ENCODE measurements at places on chromosomes 2 and 18.

- no peak for DNase-seq
These were observed 111.5 kb upstream of the ZNF236 start for GRCh38 chr18:76710646-76711520.

DNA sequence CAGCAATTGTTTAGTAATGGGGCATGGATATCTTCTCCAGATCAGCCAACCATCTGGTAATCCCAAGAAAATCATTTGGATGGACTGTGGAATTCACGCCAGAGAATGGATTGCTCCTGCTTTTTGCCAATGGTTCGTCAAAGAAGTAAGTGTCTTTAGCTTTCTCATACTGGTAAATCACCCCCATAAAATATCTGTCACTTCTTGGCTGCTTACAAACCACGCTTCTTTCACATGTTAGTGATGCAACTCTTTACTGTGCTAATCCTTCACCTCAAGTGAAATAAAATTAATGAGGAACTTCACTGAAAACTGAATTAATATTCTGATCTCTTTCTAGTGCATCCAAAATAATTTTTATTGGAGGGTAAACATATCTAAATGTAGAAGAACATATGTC lies 18.9 kb downstream of the CPO start:
- DNase-seq = no peak

DNA sequence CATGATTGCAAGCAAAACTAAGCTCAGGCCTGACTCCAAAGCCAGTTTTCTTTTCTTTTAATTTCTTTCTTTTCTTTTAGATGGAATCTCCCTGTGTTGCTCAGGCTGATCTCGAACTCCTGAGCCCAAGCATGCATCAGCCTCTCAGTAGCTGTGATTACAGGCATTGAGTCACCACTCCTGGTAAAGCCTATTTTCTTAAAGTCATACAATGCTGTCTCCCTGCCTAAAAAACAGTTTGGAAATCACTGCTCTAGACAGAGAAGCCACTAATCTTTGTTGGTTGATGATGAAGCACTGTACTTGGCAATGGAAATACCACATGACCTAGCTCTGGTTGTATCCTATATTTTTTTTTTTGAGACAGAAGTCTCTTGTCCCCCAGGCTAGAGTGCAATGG lies 33.1 kb upstream of the ZNF532 start:
- DNase-seq = peak; percentile 72

GRCh38 chr18:76994086-76994654 lies 138.4 kb downstream of the MBP start:
- no peak for DNase-seq

DNA sequence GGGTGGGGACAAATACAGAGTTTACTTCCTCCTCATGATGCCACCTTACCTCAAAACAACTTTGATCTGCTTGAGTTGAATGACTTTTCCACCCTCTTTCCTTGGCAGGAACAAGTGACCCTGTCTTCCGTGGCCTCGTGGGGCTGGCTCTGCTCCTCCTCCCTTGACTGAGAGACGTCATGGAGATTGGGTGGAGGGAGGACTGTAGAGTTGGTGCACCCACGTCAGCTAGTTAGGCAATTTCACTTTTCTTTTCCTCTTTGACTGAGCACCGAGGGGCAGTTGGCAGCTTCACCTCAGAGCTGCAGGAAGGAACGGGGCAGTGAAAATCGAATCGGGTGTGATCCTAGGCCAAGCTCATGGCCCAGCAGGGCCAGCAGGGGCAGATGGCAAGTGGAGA lies at the start of gene SP140:
Gene SP140 (plus strand): TSS at position 251 of the 400 bp plus-strand sequence. CDS start 109 bp downstream, at position 360.
- DNase-seq = no peak

DNA sequence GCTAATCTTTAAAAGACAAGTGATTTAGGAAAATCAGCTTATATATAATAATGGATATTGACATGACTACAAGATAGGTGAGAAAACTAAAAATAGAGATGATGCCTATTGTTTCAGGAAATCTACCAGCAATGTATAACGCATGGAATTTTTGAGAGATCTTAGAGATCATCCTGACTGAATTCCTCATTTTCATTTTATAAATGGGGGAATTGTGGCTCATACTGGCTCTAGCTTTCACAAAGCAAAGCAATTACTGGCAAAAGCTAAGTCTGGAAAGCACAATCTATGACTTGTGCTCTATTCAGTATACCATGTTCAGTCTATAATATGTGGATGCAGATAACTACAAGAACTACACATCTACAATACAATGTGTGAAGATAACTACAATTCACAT lies 51.9 kb upstream of the FANCL start:
- DNase-seq = no peak

DNA sequence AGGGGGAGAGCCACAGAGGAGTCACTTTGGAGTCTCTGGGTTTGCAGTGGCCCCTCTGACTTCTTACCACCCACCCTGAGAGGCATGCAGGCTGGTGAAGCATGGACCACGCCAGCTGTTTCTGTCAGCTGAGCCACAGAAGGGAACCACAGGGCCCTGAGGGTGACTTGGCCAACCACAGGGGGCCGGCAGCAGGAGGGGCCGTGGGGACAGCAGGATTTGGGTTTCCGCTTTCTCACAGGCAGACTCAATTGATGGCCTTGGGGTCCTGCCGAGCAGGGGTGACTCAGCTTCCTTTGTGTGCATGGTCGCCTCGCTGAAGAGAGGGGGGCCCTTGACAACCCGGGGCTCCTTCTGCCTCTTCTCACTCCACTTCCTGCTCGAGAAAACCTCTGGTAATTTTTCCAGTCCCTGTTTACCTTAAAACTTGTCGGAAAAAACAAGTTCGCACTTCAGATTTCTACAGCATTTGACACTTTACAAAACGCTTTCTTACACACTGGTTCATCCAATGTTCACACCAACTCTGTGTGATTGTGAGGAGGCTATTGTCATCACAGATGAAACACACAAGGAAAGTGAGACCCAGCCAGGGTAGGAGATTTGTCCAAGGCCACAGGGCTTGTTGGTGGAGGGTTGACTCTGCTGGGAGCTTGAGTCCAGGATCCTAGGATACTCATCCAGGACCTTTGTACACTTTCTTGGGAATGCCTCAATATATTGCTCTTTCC lies 311.2 kb downstream of the LPIN1 start:
- no peak for DNase-seq

DNA sequence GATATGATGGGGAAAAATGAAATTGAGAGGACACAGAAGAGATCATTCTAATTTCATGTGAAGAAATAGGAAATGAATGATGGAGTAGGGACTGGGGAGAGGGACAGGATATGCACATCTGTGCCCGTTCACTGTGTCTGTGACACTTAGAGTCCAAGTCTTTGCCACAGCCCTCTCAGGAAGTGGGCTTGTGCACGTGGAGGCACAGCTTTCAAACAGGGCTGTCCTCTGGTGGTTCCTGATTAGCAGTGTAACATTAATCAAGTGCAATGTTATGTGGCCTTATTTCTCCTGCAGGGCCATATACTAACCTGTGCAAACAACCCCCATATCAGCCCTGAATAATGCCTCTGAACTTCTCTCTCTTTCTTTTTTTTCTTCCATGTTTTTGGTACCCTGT lies 312.2 kb upstream of the FAM98A start:
- no peak for DNase-seq

DNA sequence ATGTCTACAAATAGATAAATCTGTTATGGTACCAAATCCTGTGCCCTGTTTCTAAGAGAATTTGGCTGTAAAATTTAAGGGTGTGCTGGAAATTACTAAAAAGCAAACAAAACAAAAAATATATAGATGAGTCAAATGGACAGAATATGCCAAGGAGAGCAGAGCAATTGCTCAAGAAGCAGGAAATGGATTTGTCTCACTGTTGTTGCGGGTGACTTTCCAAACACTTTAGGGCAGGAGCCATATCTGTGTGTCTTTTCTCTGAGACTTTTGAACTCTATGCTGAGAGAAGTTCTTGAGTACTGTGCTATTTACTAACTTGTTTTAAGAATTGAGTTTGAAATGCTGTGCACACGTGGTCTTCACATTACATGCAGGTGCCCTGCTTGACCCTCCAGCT lies 221.7 kb downstream of the PHLPP1 start:
- peak; percentile 17 for DNase-seq

DNA sequence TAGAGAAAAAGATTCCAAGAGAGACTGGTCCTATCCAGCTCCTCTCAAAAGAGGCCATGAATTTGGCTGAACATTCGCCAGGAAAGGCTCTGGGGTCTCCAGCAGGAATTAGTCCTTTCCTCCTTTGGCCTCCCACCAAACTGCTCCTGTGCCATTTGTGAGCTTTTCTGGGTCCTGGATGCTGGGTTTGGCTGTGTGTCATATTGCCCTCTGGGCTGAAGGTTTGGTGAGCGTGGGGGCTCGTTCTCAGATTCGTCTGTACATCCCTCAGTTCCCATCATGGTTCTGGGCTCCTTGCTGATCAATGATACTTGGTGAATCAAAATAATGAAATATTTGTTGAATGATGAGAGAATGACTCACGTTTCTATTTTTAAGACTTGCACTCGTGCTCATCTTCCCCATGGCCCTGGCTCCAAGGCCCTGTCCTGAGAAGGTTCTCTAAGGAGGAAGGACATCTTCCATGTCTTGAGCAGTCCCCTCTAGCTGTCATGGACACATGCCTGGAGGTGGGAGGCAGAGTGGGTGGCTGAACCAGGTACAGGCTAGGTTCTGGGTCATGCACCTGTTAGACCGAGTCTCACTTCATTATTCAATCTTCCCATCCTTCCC lies 47.8 kb upstream of the RHOB start:
- peak; percentile 44 for DNase-seq

GRCh38 chr2:120404274-120404673 lies 58.3 kb downstream of the INHBB start:
- no peak for DNase-seq

- peak; percentile 18 for DNase-seq
These were observed 3.7 kb downstream of the MEX3C start for GRCh38 chr18:51193621-51194287.

GRCh38 chr2:24690524-24690923 lies 102.7 kb downstream of the PTRHD1 start:
- DNase-seq = no peak

DNA sequence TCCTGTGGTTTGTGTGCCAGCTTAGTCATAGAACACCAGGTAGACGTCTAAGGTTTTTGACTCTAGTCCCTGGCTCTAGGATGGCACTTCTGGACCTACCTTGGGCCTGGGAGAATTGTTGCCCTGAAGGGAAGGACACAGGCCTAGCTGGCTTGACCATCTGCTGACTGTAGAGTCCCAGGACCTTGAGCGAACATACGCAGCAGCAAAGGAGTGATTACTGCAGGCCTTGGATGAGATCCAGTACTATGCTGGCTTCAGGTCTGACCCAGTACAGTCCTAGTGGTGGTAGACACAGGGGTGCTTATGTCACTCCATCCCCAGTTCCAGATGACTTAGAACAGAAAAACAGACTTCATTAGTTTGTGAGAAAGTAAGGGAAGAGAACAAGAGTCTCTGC lies 37.7 kb downstream of the ST8SIA3 start:
- no peak for DNase-seq

GRCh38 chr18:13441736-13442135 lies 223.2 kb downstream of the LDLRAD4 start:
- no peak for DNase-seq

DNA sequence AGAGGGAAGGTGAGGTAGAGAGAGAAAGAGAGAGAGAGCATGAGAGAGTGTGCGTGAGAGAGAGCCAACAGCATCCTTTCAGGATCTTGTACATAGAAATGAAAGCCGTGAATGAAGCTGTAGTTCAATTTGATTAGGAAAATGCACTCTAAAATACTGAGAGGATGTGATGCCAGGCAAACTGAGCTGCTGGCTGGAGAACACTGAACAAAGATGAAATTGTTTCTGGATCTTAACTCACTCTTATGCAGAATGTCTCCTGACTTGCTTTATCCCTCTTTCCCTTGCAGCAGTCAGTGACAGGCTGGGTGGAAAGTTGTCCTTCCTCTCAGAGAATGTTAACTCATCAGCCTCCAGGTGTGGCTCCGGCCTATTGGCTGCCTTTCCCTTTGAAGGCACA lies 10.7 kb downstream of the LYPD1 start:
- no peak for DNase-seq

DNA sequence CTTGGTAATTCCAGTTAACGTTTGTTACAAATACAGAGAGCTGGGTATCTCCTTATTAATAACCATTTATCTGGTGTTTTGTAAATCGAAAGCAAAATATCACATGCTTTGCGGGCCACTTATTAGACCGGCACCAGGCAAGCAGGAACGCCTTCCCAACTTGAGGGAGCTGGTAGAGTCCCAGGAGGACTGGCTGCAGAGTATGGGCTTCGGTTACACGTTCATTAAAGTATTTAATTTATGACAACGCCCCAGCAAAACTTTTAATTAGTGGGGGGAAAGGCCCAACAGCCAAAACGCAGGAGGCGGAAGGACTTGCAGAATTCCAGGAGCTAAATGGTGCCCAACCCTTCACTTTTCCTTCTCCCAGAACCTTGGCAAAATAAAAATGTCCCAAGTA lies 3.7 kb downstream of the SMAD7 start:
- no peak for DNase-seq

GRCh38 chr2:222592176-222592575 lies 63.7 kb downstream of the FARSB start:
- no peak for DNase-seq

DNA sequence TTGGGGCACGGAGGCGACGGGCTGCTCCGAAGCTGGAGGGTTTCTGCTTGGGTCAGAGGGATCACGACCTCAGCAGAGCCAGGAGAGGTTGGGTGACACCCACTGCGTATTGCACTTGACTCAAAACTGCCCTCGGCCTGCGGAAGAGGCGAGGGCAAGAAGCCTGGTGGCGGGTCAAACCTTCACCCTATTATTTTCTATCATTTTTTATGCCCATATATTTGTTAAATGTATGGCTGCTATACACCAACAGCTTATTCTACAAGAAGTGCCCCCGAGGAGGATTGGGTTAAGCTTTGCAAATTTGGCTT lies 12.6 kb upstream of the SATB2 start:
- DNase-seq = no peak

DNA sequence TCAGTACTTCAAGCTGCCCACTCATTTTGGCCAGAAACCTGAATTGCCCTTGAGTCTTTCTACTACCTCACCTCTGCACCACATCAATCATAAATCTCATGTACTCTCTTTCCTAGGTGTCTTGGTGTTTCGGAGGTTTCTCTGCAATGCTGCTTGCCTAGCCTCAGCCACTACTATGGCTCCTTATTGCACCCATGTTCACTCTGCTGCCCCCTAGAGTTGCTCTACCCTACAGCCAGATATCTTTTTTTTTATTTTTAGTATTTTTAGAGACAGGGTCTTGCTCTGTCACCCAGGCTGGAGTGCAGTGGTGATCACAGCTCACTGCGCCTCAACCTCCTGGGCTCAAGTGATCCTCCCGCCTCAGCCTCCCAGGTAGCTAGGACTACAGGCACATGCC lies 413.0 kb downstream of the PTPRM start:
- DNase-seq = no peak

DNA sequence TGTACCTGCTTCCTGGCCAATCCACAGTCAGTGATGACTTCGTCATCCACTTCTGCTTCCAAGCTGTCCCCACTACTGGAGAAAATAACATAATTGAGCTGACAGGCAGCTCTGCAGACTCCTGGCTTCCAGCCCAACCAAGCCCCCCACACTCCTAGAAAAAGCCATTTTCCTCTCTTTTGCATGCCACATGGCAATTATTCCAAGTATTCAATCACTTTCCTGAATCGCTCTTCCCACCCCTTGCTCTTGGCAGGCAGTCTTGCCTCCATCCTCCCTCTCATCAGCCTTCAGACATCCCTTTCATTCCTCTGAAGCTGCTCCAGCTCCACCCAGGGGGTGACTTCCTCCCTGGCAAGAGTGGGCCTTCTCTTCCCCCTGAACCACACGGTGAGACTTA lies 14.3 kb upstream of the ST8SIA5 start:
- DNase-seq = no peak
